Mammary microvascular endothelial cell (primary cell): ENCODE measurements at places on chromosomes 6 and 20. TPM values are rescaled to one million over a fixed set of nuclear protein-coding genes. Genes with fewer than 3 reads are reported as not detected.

Gene SPATA2
- total RNA-seq = 3.1 and 4.4 TPM in 2 replicates

Gene TMEM170B
- 1.1 and 1.4 TPM in 2 replicates for total RNA-seq

Gene BEND3
- total RNA-seq = 1.2 and 1.3 TPM in 2 replicates

Gene GGTLC1
- not detected in 2 replicates for total RNA-seq

Gene MYB
- total RNA-seq = not detected in 2 replicates

Gene ZNF165
- 0.20 and 0.49 TPM in 2 replicates for total RNA-seq

Gene ZC2HC1B
- not detected in 2 replicates for total RNA-seq

Gene ELOVL4
- 2.4 and 3.1 TPM in 2 replicates for total RNA-seq

Gene MAP7
- total RNA-seq = 0.20 and 0.25 TPM in 2 replicates
